ENCODE measurements at places on chromosomes 6 and 20.
A peak's percentile ranks its signal among the peaks of the same experiment; 100 is the strongest.

DNA sequence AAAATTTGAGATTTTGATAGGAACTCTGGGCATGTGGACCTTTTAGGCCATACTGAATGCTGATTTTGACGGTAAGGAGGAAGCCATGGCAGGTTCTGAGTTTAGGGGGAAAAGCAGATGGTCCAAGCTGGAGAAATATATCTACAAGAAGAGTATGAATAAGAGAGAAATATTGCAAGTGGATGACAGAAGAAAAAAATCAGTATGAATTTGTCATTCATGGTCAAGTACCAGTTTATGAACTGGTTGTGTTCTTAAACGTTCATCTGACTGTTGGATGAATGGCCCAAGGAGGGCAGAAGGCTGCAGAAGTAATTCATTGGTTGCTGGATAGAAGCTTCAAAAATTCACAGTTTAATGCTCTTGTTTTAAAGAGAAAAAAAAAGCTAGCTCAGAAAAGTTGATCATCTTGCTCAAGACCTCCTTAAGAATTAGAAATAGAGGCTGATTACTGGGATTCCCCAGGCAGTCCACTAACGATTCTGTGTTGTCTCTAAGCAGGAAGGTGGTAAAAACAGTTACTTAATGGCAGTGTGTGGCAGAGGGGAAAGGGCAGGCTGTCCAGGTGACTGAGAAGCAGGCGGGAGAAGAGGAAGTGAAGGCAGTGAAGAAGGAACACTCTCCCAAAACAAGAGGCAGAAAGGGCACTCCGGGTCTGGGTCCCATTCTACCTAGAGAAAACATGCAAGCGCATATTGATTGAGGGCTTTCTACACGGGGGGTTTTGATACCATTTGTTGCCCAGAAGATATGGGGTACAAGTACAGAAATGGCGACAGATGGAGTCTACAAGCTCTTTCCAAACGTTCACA is 2.0 kb upstream of the DUSP22 start:
- no peak for DNase-seq

GRCh38 chr20:17714597-17714996 is 14.8 kb downstream of the BANF2 start:
- no peak for DNase-seq

DNA sequence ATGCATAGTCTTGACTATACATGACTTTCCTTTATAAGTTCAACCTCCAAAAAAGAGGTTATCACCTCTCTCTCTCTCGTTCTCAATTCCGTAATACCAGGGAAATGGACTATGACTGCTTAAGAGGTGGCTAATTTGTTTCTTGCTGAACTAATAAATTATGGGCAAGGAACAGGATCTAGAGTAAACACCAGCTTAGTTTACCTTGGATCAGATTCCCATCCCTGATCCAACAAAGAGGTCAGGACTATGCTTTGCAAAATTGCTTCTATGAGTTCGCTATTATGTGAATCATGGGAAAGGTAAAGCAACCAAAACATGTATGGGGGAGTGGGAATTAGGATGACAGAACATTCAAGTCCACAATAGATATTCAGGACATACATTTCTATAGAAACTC is 630.7 kb downstream of the HACE1 start:
- DNase-seq, result no peak

- DNase-seq, result no peak
Observed at GRCh38 chr20:1389703-1390580, 2.9 kb downstream of the FKBP1A start.

DNA sequence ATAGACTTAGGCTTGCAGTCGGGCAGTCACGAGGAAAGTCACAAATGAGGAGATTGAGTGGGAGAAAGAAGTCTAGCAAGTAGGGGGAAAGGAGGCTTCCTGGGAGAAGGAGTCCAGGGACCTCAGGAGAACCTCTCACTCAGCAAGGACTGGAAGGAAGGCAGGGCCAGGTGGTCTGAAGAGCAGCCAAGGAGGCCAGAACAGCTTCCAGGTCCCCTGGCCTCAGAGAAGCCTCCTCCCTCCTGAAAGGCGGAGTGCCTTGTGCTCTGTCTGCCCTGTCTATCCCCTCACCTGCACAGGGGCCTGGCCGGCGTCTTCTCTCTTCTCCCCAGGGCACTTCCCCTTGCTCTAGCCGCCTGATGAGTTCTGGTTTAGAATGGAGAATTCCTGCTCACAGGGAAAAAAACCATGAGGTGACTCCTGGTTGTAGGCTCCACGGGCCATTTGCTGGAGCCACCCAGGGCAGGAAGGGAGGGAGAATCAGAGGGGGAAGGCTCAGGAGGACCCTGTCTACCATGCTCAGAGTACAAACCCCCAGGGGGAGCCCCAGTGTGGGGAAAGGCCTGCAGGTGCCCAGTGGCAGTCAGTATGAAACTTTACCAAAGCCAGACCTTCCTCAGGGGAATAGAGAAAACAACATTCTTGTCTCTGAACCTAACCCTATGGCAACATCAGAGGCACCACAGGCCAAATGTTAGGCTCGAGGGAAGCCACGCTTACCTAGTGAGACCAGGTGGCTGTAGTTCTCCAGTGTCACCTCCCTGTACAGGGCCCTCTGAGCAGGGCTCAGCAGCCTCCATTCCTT is 11.2 kb downstream of the ZNF337 start:
- no peak for DNase-seq

GRCh38 chr6:108008363-108008762 is 50.4 kb upstream of the SEC63 start:
- no peak for DNase-seq

GRCh38 chr20:41769592-41770018 is 151.4 kb upstream of the CHD6 start:
- DNase-seq, result no peak

DNA sequence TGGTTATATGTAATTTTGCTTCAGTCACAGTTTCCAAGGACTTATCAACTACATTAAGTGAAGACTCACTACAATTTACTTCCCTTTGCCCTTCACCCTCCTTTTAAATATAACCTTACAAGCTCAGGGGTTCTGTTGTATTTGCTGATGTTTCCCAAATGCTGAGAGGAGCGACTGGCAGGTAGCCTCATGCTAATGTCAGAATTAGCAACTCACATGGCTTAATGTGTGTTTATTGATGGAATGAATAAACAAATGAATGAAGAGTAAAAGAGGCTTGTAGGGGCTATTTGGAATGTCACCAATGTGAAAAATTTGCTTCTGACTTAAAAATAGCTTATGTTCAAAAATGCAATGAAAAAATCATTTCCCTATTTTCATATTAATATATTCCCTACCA is 41.4 kb upstream of the MAP7 start:
- DNase-seq, result no peak

- no peak for DNase-seq
Observed at GRCh38 chr6:150492941-150493340, 106.7 kb upstream of the PLEKHG1 start.

- DNase-seq, result no peak
Observed at GRCh38 chr20:31687777-31688176, 34.9 kb downstream of the BCL2L1 start.

- no peak for DNase-seq
Observed at GRCh38 chr6:25359891-25360290, 80.7 kb downstream of the CARMIL1 start.

- DNase-seq, result no peak
Observed at GRCh38 chr6:104639668-104640067, 220.1 kb downstream of the HACE1 start.

GRCh38 chr6:147614501-147614900 is 106.0 kb downstream of the SAMD5 start:
- DNase-seq, result no peak

DNA sequence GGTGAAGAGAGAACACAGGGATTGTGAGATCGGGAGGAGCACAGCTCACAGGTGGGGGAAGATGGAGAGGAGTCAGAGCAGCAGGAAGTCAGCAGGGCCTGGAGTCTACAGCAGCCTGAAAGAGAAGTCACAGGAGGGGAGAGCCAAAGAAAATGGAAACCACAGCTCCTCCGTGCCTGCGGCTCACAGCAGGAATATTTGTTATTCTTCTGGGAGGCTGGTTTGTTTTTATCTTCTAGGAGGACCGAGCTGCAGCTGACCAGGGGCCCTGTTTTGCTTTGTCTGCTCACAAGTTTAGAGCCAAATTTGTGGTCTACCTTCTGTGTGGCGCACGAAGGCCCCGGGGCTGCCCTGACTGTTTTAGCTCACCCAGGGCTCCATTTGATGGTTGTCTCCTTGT is 81.8 kb downstream of the CLIC5 start:
- DNase-seq, result no peak

DNA sequence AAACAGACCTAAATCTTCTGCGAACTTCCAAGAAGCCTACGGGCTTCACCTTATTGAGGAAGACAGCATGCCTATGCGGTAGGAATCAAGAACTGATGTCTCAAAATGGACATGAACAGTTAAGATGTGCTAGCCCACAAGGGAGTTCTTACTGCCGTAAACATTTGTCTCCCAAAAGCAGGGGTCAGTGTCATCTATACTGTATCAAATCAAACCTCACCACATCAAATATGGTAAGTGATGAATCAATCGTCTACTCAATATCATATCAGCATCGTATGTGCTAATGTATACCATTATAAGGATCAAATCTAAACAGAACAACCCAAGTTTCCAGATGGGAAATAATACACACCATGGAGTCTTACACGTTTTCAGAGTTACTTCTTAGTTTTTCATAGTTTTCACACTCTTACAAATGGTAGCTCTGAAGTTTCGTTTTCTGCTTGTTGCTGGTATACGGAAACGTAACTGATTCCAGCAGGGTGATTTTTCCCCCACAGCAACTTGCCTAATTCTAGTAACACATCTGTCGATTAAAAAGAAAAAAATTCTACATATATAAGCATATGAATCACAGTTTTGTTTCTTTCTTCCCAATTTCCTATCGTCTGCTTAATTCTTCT is 12.6 kb downstream of the RRBP1 start:
- no peak for DNase-seq

GRCh38 chr20:51450221-51450712 is 92.3 kb downstream of the NFATC2 start:
- DNase-seq, result no peak

DNA sequence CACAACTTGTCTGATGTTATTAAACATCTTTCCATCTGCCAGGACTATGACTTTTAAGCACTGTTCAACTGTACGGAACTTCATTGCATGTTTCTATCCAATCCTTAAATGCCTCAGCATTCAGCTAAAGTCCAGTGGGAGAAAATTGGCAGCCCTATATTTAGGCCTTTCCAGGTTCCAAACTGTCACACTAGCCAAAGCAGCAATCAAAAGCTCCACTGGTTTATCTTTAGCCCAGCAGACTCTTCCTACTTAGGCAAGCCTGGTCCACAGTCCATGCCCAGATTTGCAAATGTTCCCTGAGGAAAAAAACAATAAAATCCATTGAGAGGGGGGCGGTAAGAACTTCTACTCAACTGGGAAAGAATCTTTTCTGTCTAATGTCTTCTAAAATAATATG is 349.1 kb upstream of the GJE1 start:
- DNase-seq, result no peak

DNA sequence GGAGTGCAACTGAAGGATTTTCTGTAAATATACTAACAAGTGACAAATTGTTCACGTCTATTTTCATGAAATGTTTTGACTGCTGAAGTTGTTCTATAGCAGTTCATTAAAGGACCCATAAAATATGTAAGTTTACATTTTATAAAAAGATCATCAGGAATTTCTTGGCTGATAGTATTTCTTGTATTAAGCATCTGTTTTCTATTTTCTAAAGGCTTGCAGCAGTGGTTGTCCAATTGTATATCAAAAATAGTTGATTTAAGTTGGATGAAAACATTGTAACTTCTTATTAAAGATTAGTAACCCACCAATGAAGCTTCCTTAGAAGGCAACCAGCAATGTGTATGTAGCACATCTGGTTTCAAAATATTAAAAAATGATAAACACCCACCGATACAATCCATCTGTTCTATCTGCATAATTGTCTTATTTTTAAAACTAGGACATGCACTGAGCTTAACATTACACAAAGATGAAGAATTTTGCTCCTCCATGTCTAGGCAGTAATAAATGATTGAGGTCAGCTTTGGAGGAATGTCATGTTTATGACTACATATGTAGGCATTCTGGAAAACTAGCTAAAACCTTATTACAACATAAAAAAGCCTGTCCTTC is 301.3 kb upstream of the TCF21 start:
- no peak for DNase-seq

DNA sequence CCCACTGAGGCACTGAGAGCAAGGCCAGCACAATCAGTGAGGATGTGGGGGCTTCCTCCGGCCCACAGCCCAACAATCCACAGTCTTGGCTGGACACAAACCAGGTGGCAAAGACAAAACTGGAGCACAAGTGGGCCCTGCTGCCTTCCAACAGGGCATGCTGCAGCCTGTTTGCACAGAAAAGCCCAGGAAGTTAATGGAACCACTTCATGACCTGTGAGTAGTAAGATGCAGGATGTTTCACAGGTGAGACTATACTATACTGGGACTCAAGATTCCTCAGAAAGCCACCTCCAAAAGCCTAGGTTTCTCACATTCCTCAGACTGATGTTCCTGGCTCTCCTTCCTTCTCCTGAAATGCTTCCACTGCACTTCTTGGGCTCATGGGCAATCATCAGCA is 235.5 kb downstream of the KIF16B start:
- DNase-seq, result no peak

DNA sequence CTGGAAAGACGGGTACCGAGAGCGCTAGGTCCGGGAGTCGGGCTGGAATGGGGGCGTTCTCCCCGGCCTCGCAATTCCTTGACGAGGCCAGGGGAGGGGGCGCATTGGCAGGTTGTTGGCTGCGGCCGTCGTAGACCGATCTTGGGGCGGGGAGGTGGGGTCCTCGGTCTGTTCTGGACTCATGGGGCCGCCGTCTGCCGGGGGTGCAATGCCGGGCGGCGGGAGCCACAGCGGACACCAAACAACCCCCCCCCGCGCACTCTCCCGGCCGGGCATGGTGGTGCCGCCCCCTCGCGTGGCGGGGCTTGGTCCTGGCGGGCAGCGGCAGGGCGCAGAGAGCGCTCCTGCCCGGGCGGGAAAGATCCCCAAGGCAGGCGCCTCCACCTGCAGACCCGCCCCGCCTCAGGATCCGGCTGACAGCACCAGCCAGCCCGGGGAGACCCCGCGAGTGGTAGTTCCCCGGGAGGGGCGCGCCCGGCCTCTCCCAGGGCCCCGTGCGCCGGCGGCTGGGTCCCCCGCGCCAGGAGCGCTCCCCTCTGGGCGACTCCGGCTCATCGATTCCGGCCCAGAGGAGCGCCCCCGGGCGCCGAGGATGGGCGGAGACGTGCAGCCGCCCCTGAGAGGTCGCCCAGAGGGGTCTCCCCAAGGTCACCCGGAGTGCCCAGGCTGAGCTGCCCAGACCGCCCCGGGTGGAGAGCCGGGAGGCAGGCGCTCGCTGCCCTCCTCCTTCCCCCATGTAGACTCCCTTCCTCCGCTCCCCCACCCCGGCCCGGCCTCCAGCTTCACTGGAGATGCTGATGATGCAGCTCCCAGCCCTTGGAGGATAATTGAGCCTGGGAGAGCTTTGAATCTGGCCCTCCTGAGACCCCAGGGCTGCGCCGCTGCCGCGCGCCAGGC is 709 bp downstream of the PPP1R16B start:
- peak; percentile 47 for DNase-seq

- no peak for DNase-seq
Observed at GRCh38 chr6:47785182-47785581, 3.4 kb downstream of the OPN5 start.

GRCh38 chr20:34055290-34055689 is 56.8 kb downstream of the EIF2S2 start:
- no peak for DNase-seq

- DNase-seq, result no peak
Observed at GRCh38 chr20:58553841-58554240, 38.6 kb upstream of the APCDD1L start.

GRCh38 chr20:62918147-62918546 is 8.2 kb downstream of the DIDO1 start:
- DNase-seq, result no peak

GRCh38 chr6:48472091-48472490 is 361.1 kb upstream of the PTCHD4 start:
- no peak for DNase-seq

- no peak for DNase-seq
Observed at GRCh38 chr6:38182426-38182825, 362.9 kb downstream of the ZFAND3 start.

All from nucleus accumbens (tissue), 56 donors.